Astrocyte (in vitro differentiated cells and primary cell): ENCODE measurements at places on chromosomes 3 and 15. TPM values are rescaled to one million over a fixed set of nuclear protein-coding genes. Genes with fewer than 3 reads are reported as not detected.
A peak's percentile ranks its signal among the peaks of the same experiment; 100 is the strongest.

GRCh38 chr15:85718981-85719380, 75.7 kb downstream of the KLHL25 start:
- no peak for DNase-seq

- peak; percentile 15 for DNase-seq
Measured at GRCh38 chr3:102536456-102536855, 101.6 kb downstream of the ZPLD1 start.

DNA sequence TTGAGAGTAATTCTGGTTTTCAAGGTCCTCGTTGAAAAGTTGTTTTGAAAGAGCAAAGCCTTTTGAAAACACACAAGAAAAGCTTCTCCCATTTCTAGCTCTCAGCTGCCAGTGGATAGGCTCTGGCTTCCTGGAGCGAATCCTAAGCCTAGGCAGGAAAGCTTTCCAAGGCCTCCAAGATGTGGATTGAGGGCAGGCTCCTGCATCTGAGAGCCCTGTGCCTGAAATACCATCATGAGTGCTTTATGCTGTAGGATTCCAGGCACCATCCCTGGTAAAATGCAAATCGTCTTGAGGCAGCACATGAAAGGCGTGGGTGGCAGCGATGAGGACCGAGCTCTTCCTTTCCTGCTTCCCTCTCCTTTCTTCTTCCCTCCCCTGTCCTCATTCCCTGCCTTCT, 60.7 kb upstream of the CORO2B start:
- DNase-seq: no peak

- no peak for DNase-seq
Measured at GRCh38 chr3:110542552-110543150, 529.0 kb upstream of the NECTIN3 start.

The CHRNA3 gene
- not detected in 2 replicates for total RNA-seq

DNA sequence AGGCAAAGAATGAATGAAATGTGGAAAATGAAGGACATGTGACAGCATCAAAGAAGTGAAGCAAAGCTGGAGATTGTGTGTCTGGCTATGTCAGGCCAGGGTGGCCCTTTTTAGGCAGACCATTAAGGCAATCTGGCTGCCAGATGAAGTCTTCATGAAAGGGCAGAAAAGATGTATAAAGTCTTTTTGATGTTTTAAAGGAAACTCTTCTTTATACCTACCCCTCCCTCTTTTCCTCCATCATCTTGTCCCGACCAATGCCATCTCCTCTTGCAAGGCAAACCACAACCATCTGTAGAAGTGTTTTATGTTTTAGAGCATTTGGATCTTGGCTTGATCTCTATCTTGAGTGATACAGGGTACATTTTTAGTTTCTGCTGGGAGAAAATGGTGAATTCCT, 259.2 kb downstream of the LSAMP start:
- peak; percentile 4 for DNase-seq

GRCh38 chr3:151169262-151169947, 33.6 kb downstream of the GPR171 start:
- no peak for DNase-seq

- no peak for DNase-seq
Measured at GRCh38 chr3:8557298-8557697, 55.7 kb downstream of the LMCD1 start.
